ENCODE measurements at places on chromosomes 16 and 17.

DNA sequence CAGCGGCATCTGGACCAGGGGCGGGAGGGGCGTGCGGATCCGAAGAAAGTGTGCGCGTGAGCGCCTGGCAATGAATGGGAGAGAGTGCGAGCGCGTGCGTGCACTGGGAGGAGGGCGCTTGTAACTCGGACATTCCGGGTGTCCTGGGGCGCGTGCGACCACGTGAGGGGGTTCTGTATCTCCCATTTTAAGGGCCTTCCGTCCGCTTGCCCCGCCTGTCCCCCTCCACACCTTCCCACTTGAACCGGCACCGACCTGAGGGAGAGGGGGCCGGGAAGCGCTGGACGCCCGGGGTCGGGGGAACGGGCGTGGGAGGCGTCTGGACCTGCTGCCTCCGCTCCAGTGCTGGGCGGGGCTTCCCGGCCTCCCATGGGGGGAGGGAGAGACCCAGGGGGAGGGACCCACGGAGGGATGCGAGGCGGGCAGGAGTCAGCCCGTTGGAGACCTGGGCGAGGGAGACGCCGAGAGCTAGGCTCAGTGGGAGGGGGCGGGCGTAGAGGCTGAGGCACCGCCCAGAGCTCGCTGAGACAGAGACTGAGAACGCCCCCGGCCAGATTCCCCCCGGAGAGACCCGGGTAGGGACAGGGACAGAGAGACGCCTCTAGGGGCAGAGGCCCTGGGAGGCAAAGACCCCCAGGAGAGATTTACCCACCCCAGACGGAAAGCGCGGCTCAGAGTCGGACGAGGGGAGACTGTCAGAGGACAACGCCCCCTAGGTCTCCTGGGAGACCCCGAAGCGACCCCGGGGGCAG lies at the start of gene KREMEN2:
Gene KREMEN2, plus strand, starts transcription at position 553 of the 752 bp plus-strand sequence. CDS start 246 bp downstream, outside the sequence.
- no peak for DNase-seq

- no peak for DNase-seq
Measured at GRCh38 chr16:68290450-68290849, 20.3 kb downstream of the SLC7A6OS start.

GRCh38 chr17:53217311-53217710 lies 605.4 kb upstream of the KIF2B start:
- no peak for DNase-seq

- DNase-seq, result no peak
Measured at GRCh38 chr16:21943571-21943970, 9.6 kb upstream of the UQCRC2 start.

DNA sequence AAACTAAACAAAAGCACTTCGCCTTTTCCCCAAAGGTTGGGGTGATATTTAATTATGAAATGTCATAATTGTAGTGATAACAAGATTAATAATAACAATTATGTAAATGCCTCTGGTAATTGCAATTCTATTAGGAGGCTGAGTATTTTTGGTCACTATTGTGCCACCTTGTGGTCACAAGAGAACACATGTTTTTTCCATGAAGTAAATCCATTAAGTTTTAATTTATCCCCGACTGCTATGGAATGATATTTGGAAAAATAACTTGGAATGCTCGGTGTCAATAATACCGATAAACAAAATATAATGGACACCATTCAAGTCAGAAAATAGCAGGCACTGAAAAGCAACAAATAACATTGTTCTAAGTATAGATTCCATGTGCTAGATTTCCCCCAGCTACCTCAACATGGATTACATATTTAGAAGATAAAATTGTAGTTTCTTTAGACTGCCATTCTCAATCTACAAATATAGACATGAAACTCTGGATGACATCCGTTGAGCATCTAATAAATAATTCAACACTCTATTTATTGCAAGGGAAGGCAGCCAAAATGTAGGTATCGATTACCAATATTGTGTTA lies 25.0 kb upstream of the KCNJ2 start:
- DNase-seq, result no peak

GRCh38 chr16:86088816-86089215 lies 189.9 kb downstream of the IRF8 start:
- DNase-seq, result no peak

GRCh38 chr17:44218344-44219107 lies 949 bp downstream of the UBTF start:
- DNase-seq, result peak; percentile 83

- no peak for DNase-seq
Measured at GRCh38 chr16:17162560-17162959, 308.2 kb downstream of the XYLT1 start.

GRCh38 chr16:31476303-31477219 lies 4.6 kb downstream of the TGFB1I1 start:
- DNase-seq, result no peak

Measured in GM04504 (cell line).